ENCODE measurements at places on chromosomes 5 and 9. TPM values are rescaled to one million over a fixed set of nuclear protein-coding genes. Genes with fewer than 3 reads are reported as not detected.

GRCh38 chr5:105167092-105167491 lies 1604.5 kb upstream of the NUDT12 start:
- H3K4me3 ChIP-seq = no peak overlapping the region
- no peaks in the 10 kb centered on the region for H3K27me3 ChIP-seq
- H3K27ac ChIP-seq = no peak overlapping the region
- no peaks in the 10 kb centered on the region for H3K36me3 ChIP-seq

- no peaks in the 10 kb centered on the region for H3K4me1 ChIP-seq
- no peak for ATAC-seq
- H3K36me3 ChIP-seq = no peaks in the 10 kb centered on the region
- H3K4me3 ChIP-seq = no peak overlapping the region
Observed at GRCh38 chr5:60372786-60373185, 327.2 kb downstream of the DEPDC1B start.

GRCh38 chr5:56306433-56307150 lies 73.5 kb upstream of the ANKRD55 start:
- peaks cover 6% of the 10 kb centered on the region for H3K4me1 ChIP-seq
- no peak overlapping the region for H3K27ac ChIP-seq
- ATAC-seq = no peak

DNA sequence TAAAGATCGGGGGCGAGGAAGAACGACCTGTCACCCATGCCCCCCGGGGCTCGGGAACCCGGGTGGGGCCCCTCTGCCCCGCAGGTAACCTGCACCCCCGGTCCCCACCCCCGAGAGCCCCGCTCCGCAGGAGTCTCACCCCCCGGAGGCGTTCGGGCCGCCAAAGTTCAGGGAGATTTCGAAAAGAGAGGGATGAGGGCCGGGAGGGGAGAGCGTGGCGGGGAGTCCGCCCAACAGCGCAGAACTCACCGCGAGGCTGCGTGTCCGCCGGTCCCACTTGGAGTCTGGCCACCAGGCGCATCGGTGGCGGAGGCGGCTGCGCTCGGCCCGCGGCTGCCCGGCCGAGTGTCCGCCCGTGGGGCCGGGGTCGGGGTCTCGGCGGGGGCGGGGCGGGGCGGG lies at the start of gene PHF19:
TSS of gene PHF19 (minus strand) at position 347 of the 399 bp plus-strand sequence. CDS start 2,447 bp downstream, outside the sequence.
- H3K4me1 ChIP-seq = peaks cover 59% of the 10 kb centered on the region
- no peaks in the 10 kb centered on the region for H3K27me3 ChIP-seq
- peak within 1 kb of the TSS; percentile 82 for H3K27ac ChIP-seq
- H3K4me3 ChIP-seq = peak within 1 kb of the TSS; percentile 90

GRCh38 chr5:152046361-152046760 lies 121.7 kb upstream of the GLRA1 start:
- peaks cover 6% of the 10 kb centered on the region for H3K4me1 ChIP-seq
- no peaks in the 10 kb centered on the region for H3K27me3 ChIP-seq
- no peak overlapping the region for H3K27ac ChIP-seq
- no peaks in the 10 kb centered on the region for H3K36me3 ChIP-seq
- no peak for ATAC-seq

DNA sequence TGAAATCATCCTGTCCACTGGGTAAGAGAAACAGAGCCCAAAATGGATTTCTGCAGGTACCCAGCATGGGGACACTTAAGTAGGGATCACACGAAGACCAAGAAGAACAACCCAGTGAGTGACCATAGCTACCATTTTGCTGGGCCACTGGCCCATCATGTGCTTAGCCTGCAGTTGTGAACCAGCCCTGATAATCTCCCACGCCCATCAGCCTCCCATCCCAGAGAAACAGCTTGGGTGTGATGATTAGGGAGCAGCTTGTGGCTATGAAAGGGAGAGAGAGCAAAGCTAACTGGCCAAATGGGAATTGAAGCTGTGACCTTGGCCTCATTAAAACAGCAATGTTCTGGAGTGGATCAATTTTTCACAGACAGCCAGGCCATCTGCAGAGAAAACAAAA lies 138.5 kb downstream of the SLC24A2 start:
- H3K27me3 ChIP-seq = peaks cover 17% of the 10 kb centered on the region
- H3K4me3 ChIP-seq = no peak overlapping the region
- no peaks in the 10 kb centered on the region for H3K4me1 ChIP-seq
- ATAC-seq = no peak
- H3K27ac ChIP-seq = no peak overlapping the region
- no peaks in the 10 kb centered on the region for H3K36me3 ChIP-seq

GRCh38 chr5:171418982-171419687 lies at the start of gene FGF18:
TSS of gene FGF18 (plus strand) at chr5:171419647. CDS start at chr5:171420200, 553 bp downstream.
- peaks cover 5% of the 10 kb centered on the region for H3K4me1 ChIP-seq
- H3K27ac ChIP-seq = no peak within 1 kb of the TSS
- peak; percentile 45 for ATAC-seq
- H3K4me3 ChIP-seq = peak within 1 kb of the TSS; percentile 77

- peak overlapping the region; percentile 18 for H3K4me3 ChIP-seq
- peak; percentile 18 for ATAC-seq
- peaks cover 8% of the 10 kb centered on the region for H3K36me3 ChIP-seq
- no peak overlapping the region for H3K27ac ChIP-seq
- H3K27me3 ChIP-seq = peaks cover 35% of the 10 kb centered on the region
- no peaks in the 10 kb centered on the region for H3K4me1 ChIP-seq
Observed at GRCh38 chr5:178589180-178590140, 733 bp downstream of the COL23A1 start.

DNA sequence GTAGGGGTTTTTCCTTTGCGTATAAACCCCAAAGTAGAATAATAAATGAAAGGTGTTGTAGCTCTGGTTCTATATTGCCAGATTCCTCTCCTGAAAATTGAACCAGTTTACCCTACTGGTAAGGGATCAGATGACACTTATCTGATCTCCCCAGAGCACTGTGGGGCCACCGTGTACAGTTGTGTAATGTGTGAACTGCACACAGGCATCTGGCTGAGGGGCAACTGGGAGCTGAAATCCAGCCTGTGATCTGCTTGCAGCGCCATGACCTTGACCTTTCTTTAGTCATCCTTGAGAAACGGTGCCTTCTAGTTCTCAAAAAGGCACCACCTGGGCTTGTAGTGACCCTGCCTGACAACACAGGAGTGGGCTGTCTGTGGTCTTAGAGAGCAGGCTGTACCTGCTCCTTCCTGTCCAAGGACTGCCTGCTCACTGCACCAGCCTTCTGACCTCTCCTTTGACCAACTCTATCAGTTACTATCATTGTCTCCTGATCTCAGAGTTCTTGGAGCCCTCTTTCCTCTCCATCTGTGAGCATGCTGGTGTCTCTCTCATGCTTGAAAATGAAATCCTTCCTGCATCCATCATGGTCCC lies 40.2 kb downstream of the PDE6A start:
- H3K4me1 ChIP-seq = no peaks in the 10 kb centered on the region
- no peaks in the 10 kb centered on the region for H3K36me3 ChIP-seq
- no peak for ATAC-seq
- no peak overlapping the region for H3K27ac ChIP-seq
- H3K27me3 ChIP-seq = peaks cover 11% of the 10 kb centered on the region

- H3K4me3 ChIP-seq = no peak overlapping the region
- no peak for ATAC-seq
- H3K27ac ChIP-seq = no peak overlapping the region
- H3K36me3 ChIP-seq = no peaks in the 10 kb centered on the region
- peaks cover 29% of the 10 kb centered on the region for H3K27me3 ChIP-seq
Observed at GRCh38 chr9:88775037-88775471, 216.2 kb upstream of the S1PR3 start.

DNA sequence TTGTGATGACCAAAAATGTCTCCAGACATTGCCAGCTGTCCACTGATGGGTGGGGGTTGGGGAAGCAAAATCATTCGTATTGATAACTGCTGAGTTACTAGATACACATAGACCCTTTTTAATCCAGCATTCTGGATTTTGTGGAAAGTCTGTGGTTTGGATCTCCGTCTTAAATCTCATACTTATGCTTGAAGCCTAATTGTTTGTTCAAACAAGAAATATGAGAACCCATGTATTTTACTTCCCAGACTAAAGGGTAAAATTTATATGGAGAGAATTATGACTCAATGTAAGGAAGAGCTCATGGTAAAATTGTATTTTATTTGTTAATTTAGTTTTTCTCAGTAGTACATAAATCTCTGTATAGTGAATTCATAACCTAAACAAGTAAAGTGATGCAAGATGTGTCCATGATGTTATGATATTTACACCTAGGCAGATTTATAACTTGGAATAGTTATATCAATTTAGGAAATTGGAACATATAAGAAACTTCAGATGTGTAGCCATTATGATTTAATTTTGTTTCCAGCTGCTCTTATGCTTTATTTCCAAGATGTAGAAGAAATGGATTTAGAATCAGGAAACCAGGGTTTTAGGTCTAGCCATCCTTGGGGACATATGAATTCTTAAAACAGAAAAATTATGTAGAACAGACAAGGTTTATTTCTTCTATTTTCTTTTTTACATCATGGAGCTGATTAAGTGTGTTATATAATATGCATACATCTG lies 4.5 kb upstream of the OGN start:
- H3K36me3 ChIP-seq = no peaks in the 10 kb centered on the region
- H3K4me1 ChIP-seq = peaks cover 10% of the 10 kb centered on the region
- no peaks in the 10 kb centered on the region for H3K27me3 ChIP-seq
- no peak for ATAC-seq
- H3K4me3 ChIP-seq = no peak overlapping the region

DNA sequence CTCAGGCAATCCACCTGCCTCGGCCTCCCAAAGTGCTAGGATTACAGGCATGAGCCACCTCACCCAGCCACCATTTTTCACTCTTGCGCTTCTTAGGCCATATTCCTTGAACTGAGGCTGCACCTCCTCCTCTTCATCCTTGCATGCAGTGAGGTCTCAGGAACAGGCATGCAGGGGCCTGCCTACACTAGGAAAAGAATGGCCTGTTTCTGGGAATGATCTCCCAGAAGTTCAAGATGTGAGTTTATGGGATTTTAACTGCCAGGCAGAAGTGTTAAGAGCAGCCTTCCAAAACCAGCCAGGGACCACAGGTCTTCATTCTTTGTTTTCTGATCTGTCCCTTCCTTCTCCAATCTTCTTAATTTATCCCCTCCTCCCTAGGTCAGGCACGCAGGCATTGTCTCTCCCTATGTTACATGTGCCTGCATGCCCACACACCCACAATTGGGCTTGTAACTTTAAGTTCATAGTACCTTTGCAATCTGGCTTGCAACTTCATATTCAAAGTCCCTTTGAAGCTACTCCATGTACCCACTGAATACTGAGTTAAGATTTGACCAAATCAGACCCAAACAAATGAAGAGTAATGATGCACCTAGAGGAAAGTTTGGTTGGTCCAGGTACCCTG lies 10.5 kb upstream of the HSPA4 start:
- H3K27me3 ChIP-seq = no peaks in the 10 kb centered on the region
- ATAC-seq = no peak
- H3K36me3 ChIP-seq = no peaks in the 10 kb centered on the region
- H3K4me1 ChIP-seq = no peaks in the 10 kb centered on the region

- no peaks in the 10 kb centered on the region for H3K36me3 ChIP-seq
- no peak overlapping the region for H3K27ac ChIP-seq
Observed at GRCh38 chr5:77309140-77309539, 98.7 kb downstream of the PDE8B start.

DNA sequence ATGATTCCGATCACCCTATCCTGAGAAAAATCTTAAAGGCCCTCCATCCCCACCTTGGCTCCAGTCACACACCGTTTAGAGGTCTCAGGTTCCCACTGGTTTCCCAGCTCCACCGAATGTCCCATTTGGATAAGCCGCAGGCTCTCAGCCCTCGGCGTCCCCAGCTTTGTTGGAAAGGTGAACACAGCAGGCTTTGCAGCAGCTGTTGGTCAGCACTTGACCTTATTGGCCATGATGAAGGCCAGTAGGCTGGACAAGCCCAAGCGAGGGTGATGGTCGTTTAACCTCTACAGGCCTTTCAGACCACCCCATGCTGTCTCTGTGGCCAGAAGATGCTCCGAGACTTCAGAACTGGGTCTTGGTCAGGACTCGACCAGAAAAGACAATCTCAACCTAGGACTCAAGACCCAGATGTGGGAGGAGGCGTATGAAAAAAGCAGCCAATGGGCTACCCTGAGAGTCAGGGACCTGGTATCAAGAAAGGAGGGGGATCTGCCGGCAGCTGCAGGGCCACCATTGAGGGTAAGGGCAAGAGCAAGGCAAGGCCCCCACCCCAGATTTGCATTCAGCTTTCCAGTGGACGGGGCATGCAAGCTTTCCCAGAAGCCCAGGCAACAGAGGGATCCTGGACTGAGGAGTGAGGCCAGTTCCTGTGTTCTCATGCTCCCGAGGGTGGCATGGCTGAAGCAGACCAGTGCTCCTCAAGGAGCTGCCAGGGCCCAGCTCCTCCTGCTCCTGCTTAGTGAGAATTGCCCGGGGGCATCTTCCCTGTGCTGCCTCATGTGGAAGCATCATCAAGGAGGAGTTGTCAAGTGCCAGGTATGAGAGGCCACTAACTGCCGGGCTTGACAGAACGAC lies 13.4 kb downstream of the UBE2QL1 start:
- no peak overlapping the region for H3K27ac ChIP-seq
- H3K36me3 ChIP-seq = no peaks in the 10 kb centered on the region
- no peaks in the 10 kb centered on the region for H3K4me1 ChIP-seq
- no peak for ATAC-seq
- no peak overlapping the region for H3K4me3 ChIP-seq

- H3K36me3 ChIP-seq = peaks cover 45% of the 10 kb centered on the region
- peak; percentile 67 for ATAC-seq
- H3K27ac ChIP-seq = peak overlapping the region; percentile 92
- H3K4me1 ChIP-seq = peaks cover 16% of the 10 kb centered on the region
- peak overlapping the region; percentile 93 for H3K4me3 ChIP-seq
- no peaks in the 10 kb centered on the region for H3K27me3 ChIP-seq
Observed at GRCh38 chr5:181261320-181262049, 542 bp upstream of the TRIM52 start.

- H3K27ac ChIP-seq = peak overlapping the region; percentile 92
- no peaks in the 10 kb centered on the region for H3K36me3 ChIP-seq
Observed at GRCh38 chr5:157611571-157612476, 36.2 kb upstream of the ADAM19 start.

DNA sequence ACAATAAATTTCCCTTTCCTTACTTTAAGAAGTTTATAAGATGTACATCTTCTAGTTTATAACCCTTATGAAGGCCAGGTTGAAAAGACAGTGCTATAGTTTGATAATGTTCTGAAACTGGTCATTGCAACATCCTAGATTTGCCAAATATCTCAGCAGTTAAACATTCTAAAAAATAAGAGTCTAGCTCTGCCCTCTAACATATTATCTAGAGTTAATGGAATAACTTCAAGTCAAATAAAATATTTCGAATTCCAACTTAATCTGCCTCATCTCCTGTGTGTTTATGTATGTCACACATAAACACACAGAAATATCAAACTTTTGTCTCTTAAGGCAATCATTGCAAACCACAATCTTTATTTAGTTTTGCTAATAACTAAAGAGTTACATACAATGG lies 796.6 kb downstream of the TLE1 start:
- H3K36me3 ChIP-seq = no peaks in the 10 kb centered on the region
- no peaks in the 10 kb centered on the region for H3K27me3 ChIP-seq
- no peak for ATAC-seq

Gene NR3C1
- total RNA-seq = 48.3 TPM

Gene HMMR
- 68.0 TPM for total RNA-seq

Gene SPINK13
- total RNA-seq = not detected

Gene DELE1
- 82.8 TPM for total RNA-seq

Gene NUP214
- total RNA-seq = 63.8 TPM

Gene CCL27
- total RNA-seq = 1.6 TPM

Gene SPAAR
- not detected for total RNA-seq

Gene SPATA31A3
- total RNA-seq = not detected

Gene ACTBL2
- total RNA-seq = not detected

Gene GFI1B
- not detected for total RNA-seq

Gene TAS2R1
- not detected for total RNA-seq

Gene APBA1
- total RNA-seq = 2.8 TPM

Gene NME5
- not detected for total RNA-seq

Gene KCTD16
- total RNA-seq = 0.11 TPM

Gene IL5
- not detected for total RNA-seq

Measured in activated T-helper 17 cell treated with anti-CD3 and anti-CD28 coated beads, Interleukin-2, amount 50 U/mL, for 72 hours (primary cell).